NCI-H510A (cell line): ENCODE measurements at places on chromosomes 2 and 18.

DNA sequence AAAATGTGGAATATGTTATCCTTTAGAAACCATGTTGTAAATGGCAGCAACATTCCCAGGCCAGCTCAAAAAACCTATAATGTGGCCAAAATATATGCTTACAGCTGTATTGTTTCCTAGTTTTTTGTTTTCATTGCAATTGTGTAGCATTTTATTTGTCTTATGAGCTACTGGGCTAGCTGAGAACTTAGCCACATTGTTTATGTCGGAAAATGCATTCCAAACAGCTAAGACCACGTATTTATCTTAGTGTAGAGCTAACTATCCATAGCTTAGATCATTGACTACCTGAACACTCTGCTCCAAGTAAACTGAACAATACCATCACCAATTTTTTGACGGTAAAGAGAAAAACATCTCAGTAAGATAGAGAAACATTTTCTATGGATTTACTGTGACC lies 38.4 kb downstream of the METAP1D start:
- no peak for DNase-seq

GRCh38 chr2:200007306-200007705 lies 51.9 kb downstream of the MAIP1 start:
- no peak for DNase-seq

DNA sequence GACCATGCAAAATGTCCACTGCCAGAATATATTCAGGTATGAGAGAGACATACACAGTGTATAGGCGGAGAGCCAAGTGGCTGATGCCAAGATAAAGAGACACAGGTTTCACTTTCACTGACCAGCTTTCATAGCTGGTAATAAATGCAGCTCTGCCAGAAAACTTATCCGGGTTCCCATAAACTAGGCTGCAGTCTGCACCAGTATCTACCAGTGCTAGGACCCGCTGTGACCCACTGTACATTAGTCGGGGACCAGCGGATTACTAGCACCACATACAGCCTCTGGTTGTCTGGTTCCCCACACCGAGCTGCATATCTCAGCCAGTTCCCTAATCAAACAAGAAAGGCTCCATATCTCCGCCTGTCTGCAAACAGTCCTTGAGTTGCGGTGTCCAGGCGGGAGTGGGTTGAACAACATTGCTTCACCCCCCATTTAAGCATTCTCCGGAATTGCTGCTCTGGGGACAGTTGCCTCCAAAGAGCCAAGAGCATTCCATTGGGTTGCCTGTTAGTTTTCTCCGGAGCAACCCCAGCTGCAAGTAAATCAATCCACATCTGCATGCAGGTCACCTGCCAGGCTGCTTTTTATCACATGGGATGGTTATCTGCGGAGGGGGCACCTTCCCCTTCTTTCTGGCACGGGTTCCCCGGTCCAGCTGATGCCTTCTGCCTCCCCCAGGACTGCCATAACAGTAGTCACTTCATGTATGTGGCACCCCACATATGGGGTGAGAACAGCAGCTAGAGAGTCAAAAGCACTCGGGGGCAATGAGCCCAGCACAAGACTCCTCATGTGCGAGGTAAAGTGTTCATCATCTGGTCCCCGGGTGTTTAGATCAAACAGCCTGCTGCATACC lies 18.0 kb upstream of the KLHL23 start:
- no peak for DNase-seq

- DNase-seq = no peak
Observed at GRCh38 chr2:176240301-176240700, 28.9 kb upstream of the MTX2 start.

- DNase-seq = no peak
Observed at GRCh38 chr2:214676421-214677089, 132.9 kb downstream of the BARD1 start.
